ENCODE measurements at places on chromosomes 12 and 14.

- DNase-seq = no peak
Observed at GRCh38 chr12:110073049-110073831, 24.9 kb upstream of the C12orf76 start.

- no peak for DNase-seq
Observed at GRCh38 chr14:65297744-65298143, 114.8 kb upstream of the FUT8 start.

- peak; percentile 39 for DNase-seq
Observed at GRCh38 chr12:13386323-13387039, 190.0 kb downstream of the EMP1 start.

DNA sequence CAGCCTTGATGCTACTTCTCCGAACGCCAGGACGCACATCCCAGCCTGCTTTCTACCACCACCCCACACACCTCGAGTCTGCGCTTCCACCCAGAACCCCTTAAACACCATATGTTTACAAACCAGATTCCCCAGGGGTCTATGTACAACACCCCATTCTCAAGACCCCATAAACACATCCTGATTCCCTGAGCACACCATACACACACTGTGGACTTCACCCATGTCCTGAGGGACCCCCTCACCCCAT, 733 bp downstream of the TTC7B start:
- no peak for DNase-seq

DNA sequence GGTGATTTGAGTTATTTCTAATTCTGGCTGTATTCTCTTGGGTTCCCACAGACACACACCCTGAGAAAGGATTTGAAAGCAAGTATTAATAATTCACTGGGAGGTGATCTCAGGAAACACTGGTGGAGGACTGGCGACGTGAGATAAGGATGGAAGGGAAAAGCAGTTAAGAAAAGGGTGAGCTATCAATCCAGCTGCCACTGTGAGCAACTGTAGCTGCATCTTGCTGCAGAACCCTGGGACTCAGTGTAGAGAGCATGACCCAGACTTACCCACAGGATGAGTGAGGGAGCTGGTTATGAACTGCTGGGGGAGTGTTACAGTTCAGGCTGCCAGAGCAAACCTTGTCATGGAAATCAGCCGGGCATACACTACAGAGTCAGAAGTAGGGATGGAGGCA, 71.9 kb downstream of the RESF1 start:
- DNase-seq = no peak

DNA sequence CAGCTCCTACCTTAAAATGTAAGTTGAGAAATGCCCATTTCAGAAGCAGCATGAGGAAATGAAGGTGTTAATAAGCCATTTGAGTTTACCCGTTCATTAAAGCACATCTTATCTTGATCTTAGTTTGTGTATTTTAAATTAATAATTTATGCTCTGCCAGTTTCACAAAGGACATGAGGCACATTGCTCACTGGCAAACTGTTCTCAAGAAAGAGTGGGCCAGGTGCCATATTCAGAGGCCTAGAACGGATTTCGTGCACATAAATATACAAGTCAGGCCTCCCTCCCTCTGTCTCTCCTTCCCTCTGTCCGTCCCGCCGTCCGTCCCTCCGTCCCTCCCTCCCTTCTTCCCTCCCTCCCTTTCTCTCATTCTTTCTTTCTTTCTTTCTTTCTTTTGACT, 29.5 kb downstream of the CPM start:
- no peak for DNase-seq

Data from ELF-1 (cell line).